NCI-H2029 treated with DMSO at 0.1 percent for 48 hours (cell line): ENCODE measurements at places on chromosomes 7 and 10.

GRCh38 chr7:43621729-43622448 lies 39.0 kb downstream of the STK17A start:
- no peak for DNase-seq

GRCh38 chr7:1355568-1356340 lies 103.5 kb downstream of the MICALL2 start:
- no peak for DNase-seq

GRCh38 chr7:50704844-50705243 lies 77.9 kb downstream of the GRB10 start:
- DNase-seq = no peak

DNA sequence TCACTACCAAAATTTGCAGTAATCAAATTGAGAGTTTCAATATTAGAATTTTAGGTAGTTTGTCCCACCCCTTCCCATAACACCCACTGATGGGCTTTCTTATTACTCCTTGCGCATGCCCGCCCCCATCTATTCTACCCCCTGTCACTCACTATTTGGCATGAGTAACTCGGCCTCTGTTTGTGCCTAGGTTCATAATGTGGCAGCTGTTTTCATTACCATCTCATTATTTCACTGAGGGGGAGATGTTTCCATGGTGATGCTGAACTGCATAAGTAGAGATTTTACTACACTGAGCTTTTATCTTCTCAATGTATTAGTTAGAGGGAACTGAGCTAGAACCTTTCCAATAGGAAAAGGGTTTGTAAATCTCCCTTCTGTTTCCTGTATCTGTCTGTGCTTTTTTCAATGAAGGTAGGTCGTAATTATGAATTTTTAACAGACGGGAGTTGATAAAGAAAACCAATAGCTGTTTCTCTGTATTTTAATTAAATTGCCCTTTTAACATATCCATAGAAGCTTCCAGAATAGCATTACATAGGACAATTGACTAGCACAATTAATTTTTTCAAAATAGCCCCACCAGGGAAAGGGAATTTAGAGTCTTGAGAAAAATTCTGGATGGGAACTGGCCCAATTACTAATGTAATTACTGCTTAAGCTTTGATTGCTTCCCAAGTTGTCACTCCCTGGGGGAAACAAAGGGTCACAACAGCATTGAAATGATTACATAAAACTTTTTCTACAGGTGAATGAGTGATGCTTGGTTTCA lies 33.4 kb downstream of the PRPS1L1 start:
- DNase-seq = no peak

DNA sequence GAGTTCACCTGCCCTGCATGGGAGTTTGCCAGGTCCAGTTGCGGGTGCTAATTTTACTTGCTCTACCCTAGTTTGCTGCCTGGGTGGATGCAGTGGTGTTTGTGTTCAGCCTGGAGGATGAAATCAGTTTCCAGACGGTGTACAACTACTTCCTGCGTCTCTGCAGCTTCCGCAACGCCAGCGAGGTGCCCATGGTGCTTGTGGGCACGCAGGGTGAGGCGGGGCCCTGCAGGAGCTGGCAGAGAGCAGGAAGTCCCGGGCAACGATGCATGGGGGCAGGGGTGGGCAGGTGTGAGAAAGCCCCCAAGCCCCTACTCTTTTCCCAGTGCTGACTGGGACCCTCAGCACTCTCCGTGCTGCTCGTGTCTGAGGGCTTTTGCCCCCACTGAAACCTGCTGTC lies 31.3 kb downstream of the AGAP3 start:
- no peak for DNase-seq

GRCh38 chr10:93603023-93603422 lies 2.0 kb upstream of the RBP4 start:
- no peak for DNase-seq

DNA sequence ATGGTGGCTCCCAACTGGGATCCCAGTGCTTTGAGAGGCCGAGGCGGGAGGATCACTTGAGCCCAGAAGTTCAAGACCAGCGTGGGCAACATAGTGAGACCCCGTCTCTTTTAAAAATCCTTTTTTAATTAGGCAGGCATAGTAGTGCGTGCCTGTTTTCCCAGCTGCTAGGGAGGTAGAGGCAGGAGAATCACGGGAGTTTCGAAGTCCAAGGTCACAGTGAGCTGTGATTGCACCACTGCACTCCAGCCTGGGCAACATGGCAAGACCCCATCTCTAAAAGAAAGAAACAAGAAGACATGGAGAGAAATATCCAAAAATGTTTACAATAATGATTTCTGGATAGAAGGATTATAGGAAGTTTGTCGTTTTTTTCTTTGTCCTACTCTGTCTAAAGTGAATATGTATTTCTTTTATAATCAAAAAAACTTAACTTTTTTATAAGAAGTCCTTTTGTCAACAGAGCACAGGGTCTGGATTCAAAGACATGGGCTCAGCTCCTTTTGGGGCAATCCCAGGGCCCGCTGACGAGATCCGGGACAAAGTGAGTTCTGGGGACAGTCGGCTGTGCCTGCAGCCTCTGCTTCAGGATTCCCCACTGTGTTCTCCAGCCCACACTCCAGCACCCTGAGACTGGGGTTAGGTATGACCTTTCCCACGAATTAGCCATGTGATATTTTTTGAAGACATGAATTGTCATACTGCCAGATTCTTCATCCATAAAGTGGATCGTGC lies 45.6 kb downstream of the PDGFA start:
- no peak for DNase-seq

- DNase-seq = no peak
Measured at GRCh38 chr7:141072548-141073172, 1.2 kb upstream of the TMEM178B start.

DNA sequence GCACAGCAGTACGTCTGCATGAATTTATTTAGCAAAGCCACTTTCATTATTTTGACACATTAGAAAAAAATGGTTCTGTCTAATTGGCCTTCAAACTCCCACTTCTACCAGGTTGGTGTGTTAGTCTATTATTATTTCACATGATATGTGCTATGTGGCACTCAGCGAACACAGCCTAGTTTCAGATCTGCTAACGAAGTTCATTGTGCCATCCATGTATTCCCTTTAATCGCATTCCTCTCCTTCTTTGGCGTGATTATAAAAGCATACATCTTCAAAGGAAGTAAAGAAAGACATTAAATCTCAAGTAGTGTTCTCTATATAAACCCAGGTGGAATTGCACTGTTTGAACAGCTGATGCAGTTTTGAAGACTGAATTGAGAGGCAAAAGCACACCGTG lies 96.4 kb upstream of the CACNA2D1 start:
- no peak for DNase-seq

GRCh38 chr10:130022511-130023299 lies 58.6 kb upstream of the EBF3 start:
- no peak for DNase-seq

- no peak for DNase-seq
Measured at GRCh38 chr10:25226775-25227682, 52.2 kb downstream of the GPR158 start.

- no peak for DNase-seq
Measured at GRCh38 chr7:23214423-23214822, 32.2 kb upstream of the GPNMB start.

- DNase-seq = no peak
Measured at GRCh38 chr7:44557485-44557884, 16.2 kb downstream of the DDX56 start.

GRCh38 chr7:8442814-8443304 lies 9.4 kb downstream of the NXPH1 start:
- DNase-seq = peak; percentile 37

- no peak for DNase-seq
Measured at GRCh38 chr7:123343611-123344010, 143.8 kb upstream of the SLC13A1 start.

DNA sequence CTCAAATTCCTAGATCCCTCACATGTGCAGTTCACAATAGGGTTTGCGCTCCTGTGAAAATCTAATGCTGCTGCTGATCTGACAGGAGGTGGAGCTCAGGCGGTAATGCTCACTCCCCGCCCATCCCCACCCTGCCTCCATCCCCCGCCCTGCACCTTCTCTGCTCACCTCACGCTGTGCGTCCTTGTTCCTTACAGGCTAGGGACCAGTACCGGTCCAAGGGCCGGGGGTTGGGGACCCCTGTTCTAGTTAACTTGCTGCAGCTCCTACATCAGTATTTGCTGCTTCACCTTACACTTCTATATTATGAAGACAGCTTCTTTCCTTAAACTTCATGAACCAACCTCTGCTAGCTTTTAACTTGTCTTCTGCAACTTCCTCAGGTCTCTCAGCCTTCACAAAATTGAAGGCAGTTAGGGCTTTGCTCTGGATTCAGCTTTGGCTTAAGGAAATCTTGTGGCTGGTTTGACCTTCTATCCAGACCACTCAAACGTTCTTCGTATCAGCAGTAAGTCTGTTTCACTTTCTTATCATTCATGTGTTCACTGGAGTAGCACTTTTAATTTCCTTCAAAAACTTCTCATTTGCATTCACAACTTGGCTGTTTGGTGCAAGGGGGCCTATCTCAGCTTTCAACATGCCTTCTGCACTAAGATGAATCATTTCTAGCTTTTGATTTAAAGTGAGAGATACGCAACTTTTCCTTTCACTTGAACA lies 1.7 kb upstream of the TNKS2 start:
- DNase-seq = no peak

- no peak for DNase-seq
Measured at GRCh38 chr10:30562787-30563186, 66.8 kb downstream of the LYZL2 start.

GRCh38 chr10:100744987-100745881 lies at the start of gene PAX2:
PAX2 (plus strand) TSS chr10:100745582; CDS start chr10:100746261, 679 bp downstream.
- DNase-seq = no peak

DNA sequence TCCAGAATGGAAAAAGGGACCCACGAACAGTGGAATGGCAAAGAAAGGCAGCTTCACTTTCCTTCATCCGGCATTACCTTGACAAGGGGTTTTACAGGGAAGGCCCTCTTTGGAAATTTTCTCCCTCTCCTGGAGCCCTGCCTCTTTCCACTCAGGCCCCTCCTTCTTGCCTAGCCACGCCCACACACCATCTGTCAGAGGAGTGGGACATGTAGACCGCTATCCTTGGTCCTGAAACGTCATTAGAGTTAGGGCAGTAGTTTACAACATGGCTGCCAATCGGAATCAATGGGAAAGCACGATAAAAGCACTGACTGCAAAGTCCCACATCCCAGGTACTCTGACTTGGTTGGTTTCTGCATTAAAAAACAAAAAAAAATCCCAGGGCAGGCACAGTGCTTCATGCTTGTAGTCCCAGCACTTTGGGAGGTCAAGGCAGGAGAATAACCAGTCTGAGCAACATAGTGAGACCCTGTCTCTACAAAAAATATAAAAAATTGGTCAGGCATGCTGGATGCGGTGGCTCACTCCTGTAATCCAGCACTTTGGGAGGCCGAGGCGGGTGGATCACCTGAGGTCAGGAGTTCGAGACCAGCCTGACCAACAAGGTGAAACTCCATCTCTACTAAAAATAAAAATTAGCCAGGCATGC lies 96.4 kb downstream of the MARCHF5 start:
- no peak for DNase-seq

DNA sequence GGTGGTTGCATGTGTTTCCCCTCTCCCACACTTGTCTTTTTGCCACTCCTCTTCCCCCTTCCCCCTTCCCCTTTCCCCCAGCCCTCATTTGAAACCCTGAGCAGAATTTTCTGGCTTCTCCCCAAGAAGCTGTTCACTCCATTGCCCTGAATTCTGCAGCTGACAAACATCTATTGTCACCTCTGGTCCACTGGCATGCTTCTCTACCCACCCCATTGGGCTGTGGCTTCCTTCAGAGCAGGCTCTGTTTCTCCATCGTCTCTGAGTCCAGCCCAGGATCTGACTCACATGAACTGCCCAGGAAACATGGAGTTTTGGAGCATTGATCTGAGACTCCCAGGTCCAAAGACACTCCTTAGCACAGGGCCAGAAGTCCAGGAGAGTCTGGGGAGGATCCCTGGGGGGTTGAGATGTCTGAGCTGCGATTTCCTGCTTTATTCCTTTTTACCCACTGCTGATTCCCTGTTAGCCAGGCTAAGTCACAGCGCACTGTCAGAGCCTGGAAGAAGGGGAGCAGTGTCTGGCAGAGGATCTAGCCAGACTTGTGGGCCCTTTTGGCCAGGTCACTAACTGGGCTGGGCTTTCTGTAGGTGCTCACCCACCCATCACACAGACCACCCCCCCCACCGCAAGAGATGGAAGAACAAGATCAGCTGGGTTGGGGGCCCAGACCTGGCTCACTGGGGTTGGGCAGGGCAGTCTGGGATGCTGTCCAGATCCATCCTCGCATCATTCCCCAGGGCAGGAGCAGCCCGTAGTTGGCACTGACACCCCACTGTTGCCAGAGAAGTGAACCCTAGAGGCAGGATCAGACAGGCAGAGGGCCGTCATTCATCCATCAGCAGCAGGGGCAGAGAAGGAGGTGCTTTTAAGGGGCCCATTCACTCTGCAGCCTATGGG lies 3.5 kb downstream of the CHAT start:
- DNase-seq = no peak

DNA sequence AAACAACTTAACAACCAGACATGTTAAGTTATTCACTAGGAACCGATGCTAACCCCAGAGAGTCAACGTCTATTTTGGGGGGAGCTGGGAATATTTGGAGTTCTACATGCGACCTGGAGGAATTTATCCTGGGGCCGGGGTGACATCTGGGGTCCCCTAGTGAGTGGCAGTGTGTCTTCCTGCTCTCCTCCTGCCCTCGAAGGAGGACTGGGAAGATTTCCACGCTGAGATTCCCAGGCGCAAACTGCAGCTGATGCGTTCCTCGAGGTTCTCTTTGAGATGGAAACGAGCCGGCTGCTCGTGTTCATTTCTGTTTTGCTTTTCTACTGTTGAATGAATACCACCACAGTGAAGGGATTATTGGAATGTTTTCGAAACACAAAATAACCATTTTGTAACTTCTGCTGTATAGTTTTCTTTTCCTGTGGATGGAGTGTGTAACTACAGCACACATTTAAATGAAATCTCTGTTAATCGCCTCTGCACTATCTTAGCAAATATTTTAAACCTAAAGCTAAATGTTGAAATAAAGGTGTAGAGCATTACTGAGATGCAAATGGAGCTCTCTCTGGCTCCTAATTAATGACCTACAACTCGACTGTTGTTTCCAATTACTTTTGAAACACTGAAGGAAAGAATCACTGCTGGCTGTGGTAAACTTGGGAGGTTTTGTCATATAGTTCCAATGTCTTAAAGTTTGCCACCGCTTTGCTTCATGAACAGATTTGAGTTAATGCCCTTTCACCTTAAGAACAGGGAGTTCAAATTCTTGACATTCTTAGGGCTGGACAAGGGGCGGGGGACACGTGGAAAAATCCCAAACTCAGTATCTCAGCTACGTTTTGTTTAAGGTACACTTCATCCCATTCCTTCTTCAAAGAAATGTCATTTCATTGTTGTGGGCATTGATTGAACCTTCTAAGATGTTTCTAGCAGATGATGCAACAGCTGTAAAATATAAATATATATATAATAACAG lies 21.1 kb downstream of the GATA3 start:
- DNase-seq = no peak

- no peak for DNase-seq
Measured at GRCh38 chr10:47331954-47332353, 9.7 kb downstream of the GDF2 start.

DNA sequence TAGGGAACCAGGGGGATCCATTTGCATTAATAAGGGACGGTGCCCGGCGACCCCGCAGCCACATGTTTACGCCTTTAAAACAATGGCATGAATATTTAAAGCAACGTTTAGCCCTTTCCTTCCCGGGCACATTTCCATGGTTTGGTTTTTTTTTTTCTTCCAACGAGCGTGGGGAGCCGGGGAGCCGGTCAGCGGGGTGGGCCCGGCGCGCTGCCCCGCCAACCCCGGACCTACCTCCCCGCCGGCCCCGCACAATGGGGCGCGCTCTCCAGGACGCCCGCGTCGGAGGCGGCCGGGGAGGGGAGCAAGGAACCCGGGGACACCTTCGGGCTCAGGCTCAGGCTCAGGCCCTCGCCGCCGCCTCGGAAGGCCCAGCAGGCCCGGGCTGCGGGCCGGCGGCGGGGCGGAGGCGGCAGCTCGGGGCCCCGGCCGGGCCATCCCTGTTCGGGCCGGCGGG lies 1.0 kb downstream of the SEPHS1 start:
- no peak for DNase-seq
